ENCODE measurements at places on chromosomes 6 and 20. TPM values are rescaled to one million over a fixed set of nuclear protein-coding genes. Genes with fewer than 3 reads are reported as not detected.

- no peak overlapping the region for H3K27ac ChIP-seq
- no peaks in the 10 kb centered on the region for H3K4me1 ChIP-seq
- H3K36me3 ChIP-seq, result no peaks in the 10 kb centered on the region
- no peak overlapping the region for H3K4me3 ChIP-seq
- no peak for DNase-seq
Observed at GRCh38 chr20:57013741-57014140, 252.7 kb downstream of the BMP7 start.

The BPIFA2 gene
- polyA plus RNA-seq, result not detected

DNA sequence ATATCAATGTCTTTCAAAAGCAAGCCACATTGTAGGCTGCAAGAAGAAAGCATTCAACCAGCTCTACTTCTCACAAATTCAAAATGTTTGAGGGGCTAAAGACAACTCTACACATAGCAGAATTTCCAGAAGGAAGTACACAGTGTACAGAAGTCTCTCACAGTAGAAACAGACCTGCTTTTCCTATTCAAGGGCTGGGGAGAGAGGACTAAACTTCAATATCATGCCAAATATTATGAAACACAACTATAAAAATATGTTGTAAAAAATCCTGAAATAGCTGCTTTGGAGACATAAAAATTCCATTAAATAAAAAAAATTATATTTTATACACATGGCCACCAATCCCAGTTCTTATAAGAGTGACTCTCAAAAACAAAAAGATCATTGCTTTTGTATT, 70.8 kb upstream of the IPCEF1 start:
- peak; percentile 72 for DNase-seq
- no peak overlapping the region for H3K4me3 ChIP-seq
- peaks cover 24% of the 10 kb centered on the region for H3K36me3 ChIP-seq
- H3K4me1 ChIP-seq, result no peaks in the 10 kb centered on the region

The SMOC2 gene
- polyA plus RNA-seq, result 63.6 TPM

GRCh38 chr6:111759331-111759835, 113.9 kb downstream of the FYN start:
- peak overlapping the region; percentile 92 for H3K27ac ChIP-seq
- no peak for DNase-seq
- H3K36me3 ChIP-seq, result peaks cover 6% of the 10 kb centered on the region
- no peaks in the 10 kb centered on the region for H3K27me3 ChIP-seq
- no peak overlapping the region for H3K4me3 ChIP-seq
- H3K4me1 ChIP-seq, result peaks cover 50% of the 10 kb centered on the region

The HLA-DRB1 gene
- 16.5 TPM for polyA plus RNA-seq

The CLPSL1 gene
- not detected for polyA plus RNA-seq

DNA sequence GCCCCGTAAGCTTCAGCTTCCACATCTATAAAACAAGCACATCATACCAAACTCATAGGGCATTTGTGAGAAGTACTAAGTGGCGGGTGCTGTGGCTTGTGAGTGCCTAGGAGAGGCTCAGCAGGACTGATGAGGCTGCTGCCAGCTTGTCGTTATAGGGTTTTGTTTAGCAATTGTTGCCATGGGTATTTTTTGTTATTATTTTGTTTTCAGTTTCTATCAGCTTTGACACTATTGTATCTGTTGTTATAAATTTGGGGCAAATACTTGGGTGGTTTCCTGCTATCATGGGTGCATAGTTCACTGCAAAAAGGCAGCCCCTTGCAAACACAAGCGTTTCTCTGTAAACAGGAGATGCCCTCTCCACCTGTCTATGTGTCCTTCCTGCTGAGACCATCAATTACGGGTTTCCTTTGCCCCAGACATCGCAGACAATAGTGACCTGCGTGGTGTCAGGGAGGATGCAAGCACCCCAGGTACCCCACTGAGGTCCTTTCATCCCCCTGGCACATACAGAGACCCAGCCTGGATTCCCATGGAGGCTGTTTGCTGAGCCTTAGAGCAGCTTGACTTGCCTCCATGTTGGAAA, 3.1 kb upstream of the CCDC167 start:
- no peak overlapping the region for H3K27ac ChIP-seq
- H3K4me1 ChIP-seq, result peaks cover 5% of the 10 kb centered on the region
- no peak overlapping the region for H3K4me3 ChIP-seq
- no peak for DNase-seq

The TFAP2D gene
- polyA plus RNA-seq, result not detected

DNA sequence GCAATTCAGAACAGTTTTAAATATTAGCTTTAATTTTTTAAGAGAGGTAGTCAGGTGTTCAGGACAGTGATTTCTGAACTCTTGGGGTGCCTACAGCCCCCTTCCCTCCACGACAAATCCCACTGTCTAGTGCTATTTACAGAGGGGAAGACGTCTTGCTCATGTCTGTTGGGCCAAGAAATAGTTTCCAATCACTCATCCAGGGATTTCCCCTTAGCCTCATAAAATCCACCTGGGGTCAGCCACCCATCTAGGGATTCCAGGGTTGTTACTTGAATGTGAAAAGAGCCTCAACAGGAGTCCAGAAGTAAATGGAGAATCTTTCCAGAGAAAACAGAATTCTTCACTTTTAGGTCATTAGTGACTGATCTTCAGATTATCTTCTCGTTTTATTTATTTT, 37.0 kb downstream of the BICRAL start:
- H3K4me3 ChIP-seq, result no peak overlapping the region
- peak; percentile 10 for DNase-seq
- H3K36me3 ChIP-seq, result peaks cover 10% of the 10 kb centered on the region
- H3K27me3 ChIP-seq, result no peaks in the 10 kb centered on the region
- H3K4me1 ChIP-seq, result peaks cover 18% of the 10 kb centered on the region

DNA sequence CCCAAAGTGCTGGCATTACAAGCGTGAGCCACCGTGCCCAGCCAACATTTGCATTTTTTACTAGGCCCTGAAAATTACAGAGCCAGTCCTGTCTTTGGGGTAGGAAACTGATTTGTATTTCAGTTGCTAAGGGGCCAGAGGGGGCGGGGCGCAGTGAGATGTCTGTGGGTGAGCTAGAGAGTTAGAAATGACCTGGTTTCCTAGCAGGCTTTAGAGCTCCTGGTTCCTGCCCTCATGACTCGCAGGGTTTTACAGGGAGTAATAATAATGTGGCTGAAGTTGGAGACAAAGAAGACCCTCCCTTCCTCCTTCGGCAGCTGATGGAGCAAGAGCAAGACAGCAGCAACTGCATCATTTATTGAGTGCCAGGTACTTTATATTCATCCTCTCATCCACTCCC, 131.5 kb downstream of the TFAP2C start:
- no peak overlapping the region for H3K27ac ChIP-seq
- no peaks in the 10 kb centered on the region for H3K36me3 ChIP-seq
- no peak for DNase-seq

GRCh38 chr20:10542442-10542841, 107.3 kb downstream of the SLX4IP start:
- H3K4me1 ChIP-seq, result peaks cover 5% of the 10 kb centered on the region
- no peaks in the 10 kb centered on the region for H3K27me3 ChIP-seq
- no peak overlapping the region for H3K4me3 ChIP-seq
- no peaks in the 10 kb centered on the region for H3K36me3 ChIP-seq

The DSN1 gene
- 10.5 TPM for polyA plus RNA-seq

- no peaks in the 10 kb centered on the region for H3K36me3 ChIP-seq
- H3K4me3 ChIP-seq, result no peak overlapping the region
- DNase-seq, result no peak
- H3K27me3 ChIP-seq, result peaks cover 5% of the 10 kb centered on the region
Observed at GRCh38 chr6:44679438-44680201, 292.1 kb downstream of the CDC5L start.

GRCh38 chr6:101445527-101445926, 52.0 kb downstream of the GRIK2 start:
- no peak overlapping the region for H3K4me3 ChIP-seq
- peak; percentile 34 for DNase-seq
- no peak overlapping the region for H3K27ac ChIP-seq
